GM12878 (cell line): ENCODE measurements at places on chromosomes 2 and 18.

- no peak for DNase-seq
- no peaks in the 10 kb centered on the region; the same call in 1 of the 2 replicates for H3K27me3 ChIP-seq
- H3K27ac ChIP-seq = no peak overlapping the region
- no peaks in the 10 kb centered on the region for H3K36me3 ChIP-seq
- no peak overlapping the region for H3K4me3 ChIP-seq
These were observed 76.2 kb upstream of the HDAC4 start for GRCh38 chr2:239476757-239477585.

GRCh38 chr2:169107645-169108044 is 38.3 kb downstream of the DHRS9 start:
- DNase-seq = no peak
- 0 out of 2 replicates have a peak, but pooled peaks cover 4% of the 10 kb centered on the region for H3K4me1 ChIP-seq
- H3K27me3 ChIP-seq = no peaks in the 10 kb centered on the region
- no peak overlapping the region for H3K27ac ChIP-seq
- no peaks in the 10 kb centered on the region for H3K36me3 ChIP-seq

DNA sequence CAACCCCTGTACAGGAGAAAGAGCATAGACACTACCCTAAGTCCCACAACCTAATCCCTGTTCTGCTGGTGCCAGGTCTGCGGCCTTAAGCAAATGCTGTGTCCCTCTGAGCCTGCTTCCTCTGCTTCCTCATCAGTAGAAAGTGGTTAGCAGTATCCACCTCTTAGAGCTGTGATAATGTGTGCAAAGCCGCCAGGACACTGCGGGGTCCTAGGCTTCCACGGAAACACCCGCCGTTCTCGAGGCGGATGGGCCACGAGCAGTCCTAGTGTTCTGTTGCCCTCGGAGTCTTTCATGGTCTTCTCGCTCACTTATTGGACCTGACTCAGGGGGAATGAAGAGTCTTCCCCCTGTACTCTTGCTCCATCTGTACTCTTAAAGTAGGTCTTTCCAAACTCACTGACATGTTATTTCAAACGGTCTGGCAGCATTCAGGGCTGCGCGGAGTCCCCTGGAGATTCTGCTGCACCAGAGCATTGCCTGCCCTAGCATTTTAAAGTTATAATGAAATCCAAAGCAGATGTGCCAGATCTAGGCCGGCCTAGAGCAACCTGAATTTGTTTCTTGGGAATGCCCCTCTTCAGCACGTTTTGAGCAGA is 107.2 kb upstream of the ZNF236 start:
- no peak overlapping the region for H3K4me3 ChIP-seq
- no peaks in the 10 kb centered on the region for H3K27me3 ChIP-seq
- H3K36me3 ChIP-seq = no peaks in the 10 kb centered on the region
- H3K27ac ChIP-seq = no peak overlapping the region

DNA sequence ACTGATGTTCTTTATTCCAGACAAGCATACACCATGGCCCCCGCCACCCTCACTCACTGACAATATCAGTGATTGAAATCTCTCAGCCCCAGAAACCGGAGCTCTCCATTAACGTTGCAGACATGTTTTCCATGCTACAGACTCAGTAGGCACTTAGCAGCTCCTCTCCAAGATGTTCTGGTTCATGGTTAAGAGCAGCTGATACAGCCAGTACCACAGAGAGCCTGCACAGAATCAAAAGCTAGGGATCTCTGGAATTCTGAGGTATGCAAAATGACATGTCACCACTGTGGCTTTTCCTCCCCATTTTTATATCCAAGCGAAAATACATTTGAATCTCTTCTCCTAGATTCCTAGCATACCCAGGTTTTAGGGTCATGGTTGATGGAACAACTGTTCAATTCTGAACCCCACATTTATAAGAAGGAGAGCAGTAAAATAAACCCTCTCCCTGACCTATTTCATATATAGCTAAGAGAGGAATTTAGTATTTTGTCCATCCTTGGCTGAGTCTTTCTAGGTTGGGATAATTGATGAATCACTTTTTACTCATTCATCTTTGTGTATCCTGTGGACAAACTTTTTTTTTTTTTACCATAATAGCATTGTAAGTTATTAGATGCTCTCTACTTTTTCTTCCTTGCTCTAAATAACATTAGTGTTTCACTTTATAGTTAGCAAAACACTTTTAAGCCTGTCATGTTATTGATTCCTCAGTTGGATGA is 488.4 kb upstream of the PIK3C3 start:
- H3K27me3 ChIP-seq = no peaks in the 10 kb centered on the region
- no peak overlapping the region for H3K4me3 ChIP-seq
- no peak overlapping the region for H3K27ac ChIP-seq
- no peak for DNase-seq
- no peaks in the 10 kb centered on the region for H3K36me3 ChIP-seq
